Sigmoid colon (tissue), 7 donors: ENCODE measurements at places on chromosomes 6 and 20. TPM values are rescaled to one million over a fixed set of nuclear protein-coding genes. Genes with fewer than 3 reads are reported as not detected.
A peak's percentile ranks its signal among the peaks of the same experiment; 100 is the strongest.

ENPP1 gene
- 4.6 TPM for total RNA-seq

CLIC5 gene
- 3.0 TPM for total RNA-seq

SLC44A4 gene
- 8.0 TPM for total RNA-seq

CYP21A2 gene
- total RNA-seq = 4.9 TPM

BPIFB4 gene
- not detected for total RNA-seq

ANGPT4 gene
- total RNA-seq = 0.28 TPM

FNDC11 gene
- total RNA-seq = 0.54 TPM

GCNT2 gene
- total RNA-seq = 16.4 TPM

DNA sequence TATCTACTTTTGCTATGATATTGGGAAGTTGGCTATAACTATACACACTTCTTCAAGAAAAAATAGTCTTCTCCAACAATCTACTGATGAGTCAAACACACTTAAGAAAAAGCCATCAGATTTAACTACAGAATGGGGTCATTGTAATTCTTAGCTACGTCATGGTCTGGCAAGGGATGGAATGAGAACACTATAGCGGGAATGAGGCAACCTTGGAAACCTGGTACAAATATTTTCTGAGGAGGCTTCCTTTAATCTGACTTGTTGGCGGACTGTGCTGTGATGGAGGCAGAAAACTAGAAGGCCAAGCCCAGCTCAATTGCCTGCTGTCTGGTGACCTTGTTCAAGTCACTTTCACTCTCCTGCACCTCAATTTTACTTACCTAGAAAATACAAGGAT, 586.8 kb upstream of the JAG1 start:
- DNase-seq = no peak

- DNase-seq = no peak
Measured at GRCh38 chr20:57888591-57888990, 178.8 kb upstream of the PMEPA1 start.

DNA sequence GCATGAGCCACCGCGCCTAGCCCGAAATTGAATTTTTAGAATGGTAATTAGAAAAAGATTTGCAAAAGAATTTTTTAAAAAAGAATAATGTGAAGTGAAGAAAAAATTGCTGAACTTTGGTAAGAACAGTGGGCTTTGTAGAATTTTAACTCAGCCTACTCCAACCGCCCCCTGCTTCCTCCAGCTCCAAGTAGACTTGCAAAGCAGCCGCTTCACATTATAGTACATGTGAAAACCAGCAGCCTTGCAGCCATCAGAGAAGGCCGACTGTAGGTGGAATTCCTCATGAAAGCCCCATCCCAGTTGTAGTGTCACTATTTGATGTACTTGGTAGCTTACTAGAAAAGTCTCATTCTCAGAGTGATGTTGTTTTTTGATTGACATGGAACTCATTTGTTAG, 835.6 kb downstream of the TBC1D32 start:
- DNase-seq = no peak

- no peak for DNase-seq
Measured at GRCh38 chr20:865440-865839, 31.9 kb downstream of the FAM110A start.

GRCh38 chr6:157967020-157967419, 14.6 kb upstream of the SYNJ2 start:
- DNase-seq = peak; percentile 4

- no peak for DNase-seq
Measured at GRCh38 chr6:137958811-137959565, 91.9 kb downstream of the TNFAIP3 start.

GRCh38 chr6:14863902-14864850, 381.7 kb upstream of the JARID2 start:
- no peak for DNase-seq

DNA sequence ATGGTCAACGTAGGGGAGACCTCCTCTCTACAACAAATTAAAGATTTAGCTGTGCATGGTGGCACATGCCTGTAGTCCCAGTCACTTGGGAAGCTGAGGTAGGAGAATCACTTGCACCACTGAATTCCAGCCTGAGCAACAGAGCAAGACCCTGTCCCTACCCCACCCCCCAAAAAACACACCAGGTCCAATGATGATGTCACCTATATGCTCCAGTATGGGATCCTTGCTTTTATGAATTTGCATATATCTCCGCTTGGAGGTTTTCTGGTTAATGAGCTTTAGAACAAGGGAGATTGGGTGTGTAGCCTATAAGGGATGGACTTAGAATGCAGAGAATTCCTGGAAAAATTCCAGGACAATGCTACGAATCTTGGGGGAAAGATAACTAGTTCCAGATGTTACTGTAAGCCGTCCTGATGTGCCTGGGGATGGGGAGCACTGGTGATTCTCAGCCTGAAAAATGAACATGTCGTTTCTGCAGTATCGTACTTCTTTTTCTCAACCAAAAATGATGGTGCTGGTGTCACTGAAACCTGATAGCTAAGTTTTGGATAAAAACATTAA, 61.1 kb downstream of the ZBTB2 start:
- DNase-seq = no peak

- no peak for DNase-seq
Measured at GRCh38 chr6:45000833-45001232, 327.3 kb upstream of the RUNX2 start.

DNA sequence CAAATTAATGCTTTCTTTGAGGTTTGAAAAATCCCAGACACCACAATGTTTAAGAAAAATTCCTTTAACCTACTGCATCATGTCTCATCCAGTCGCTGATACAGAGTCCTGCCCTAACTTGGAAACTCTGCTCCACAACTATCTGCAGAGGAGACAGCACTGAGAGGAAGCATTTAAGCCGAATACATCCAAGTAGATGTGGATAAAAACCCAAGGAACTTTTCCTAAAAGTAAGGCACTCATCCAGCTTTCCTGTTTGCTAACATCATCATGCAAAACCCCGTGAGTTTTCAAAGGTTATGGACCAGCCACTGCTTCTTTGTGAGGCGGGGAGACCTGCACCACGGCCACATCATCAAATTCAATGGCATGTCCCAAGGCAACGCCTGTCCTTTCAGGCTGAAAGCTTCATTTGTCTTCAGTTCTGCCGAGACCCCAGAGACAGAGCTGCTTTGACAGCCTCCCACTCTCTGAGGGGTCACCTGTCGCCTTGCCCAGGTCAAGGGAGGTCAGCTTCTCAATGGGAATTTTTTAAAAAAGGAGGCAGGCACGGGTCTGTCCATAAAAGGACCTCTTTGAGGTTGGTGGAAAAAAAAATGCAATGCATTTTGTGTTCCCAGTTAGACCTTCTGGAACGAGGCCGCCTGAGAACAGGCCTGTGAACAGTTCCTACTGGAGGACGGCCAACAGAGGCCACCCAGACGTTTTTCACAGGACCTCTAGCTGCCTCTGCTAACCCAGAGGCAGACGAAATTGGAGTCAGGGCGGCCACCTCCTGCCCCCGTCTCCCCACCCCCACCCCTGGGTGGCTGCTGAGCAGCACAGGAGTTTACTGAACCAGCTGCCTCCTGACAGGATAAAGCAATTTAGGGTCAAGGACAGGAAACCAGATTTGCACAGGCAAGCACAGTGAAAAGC, 142.5 kb upstream of the HDDC2 start:
- DNase-seq = peak; percentile 67

GRCh38 chr20:2379511-2380229, 1.0 kb upstream of the TGM6 start:
- no peak for DNase-seq

DNA sequence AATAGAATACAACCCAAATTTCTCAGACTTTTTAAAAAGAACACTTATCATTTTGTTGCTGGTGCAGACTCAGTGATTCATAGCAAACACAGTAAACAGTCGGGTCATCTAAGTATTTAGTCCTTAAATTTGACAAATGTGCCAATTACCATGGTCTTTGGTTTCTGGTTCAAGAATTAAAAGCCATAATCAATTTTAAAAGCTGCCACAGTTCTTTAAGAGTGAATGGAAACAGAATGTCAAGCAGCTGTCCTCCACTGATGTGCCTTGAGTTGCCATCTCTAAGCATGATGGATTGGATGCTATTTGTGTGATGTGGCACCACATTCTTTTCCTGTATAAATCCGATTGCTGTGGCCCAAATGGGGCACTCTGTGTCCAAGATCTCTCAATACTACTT, 67.2 kb upstream of the MLIP start:
- DNase-seq = no peak

GRCh38 chr6:53432318-53433161, 83.8 kb upstream of the ELOVL5 start:
- no peak for DNase-seq

DNA sequence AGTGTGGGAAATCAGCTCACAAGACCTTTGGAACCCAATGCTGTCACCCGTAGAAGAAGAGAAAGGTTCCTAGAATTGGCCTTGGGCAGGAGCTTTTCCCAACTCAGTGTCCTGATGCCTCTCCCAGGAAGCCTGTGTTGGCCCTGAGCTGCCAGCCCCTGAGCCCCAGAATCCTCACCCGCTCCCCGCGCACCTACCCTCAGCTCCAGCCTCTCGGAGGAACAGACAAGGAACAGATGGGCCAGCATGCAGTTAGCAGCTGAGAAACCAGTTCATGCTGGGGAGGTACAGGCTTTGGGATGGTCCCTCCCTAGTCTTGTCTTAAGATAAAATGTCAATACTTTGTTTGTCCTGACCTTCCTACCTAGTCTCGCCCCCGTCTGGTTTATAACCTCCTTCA, 121.9 kb upstream of the CDH4 start:
- DNase-seq = no peak

GRCh38 chr20:37071481-37071911, 24.3 kb downstream of the RBL1 start:
- no peak for DNase-seq

GRCh38 chr6:128505603-128506002, 14.8 kb downstream of the PTPRK start:
- no peak for DNase-seq

DNA sequence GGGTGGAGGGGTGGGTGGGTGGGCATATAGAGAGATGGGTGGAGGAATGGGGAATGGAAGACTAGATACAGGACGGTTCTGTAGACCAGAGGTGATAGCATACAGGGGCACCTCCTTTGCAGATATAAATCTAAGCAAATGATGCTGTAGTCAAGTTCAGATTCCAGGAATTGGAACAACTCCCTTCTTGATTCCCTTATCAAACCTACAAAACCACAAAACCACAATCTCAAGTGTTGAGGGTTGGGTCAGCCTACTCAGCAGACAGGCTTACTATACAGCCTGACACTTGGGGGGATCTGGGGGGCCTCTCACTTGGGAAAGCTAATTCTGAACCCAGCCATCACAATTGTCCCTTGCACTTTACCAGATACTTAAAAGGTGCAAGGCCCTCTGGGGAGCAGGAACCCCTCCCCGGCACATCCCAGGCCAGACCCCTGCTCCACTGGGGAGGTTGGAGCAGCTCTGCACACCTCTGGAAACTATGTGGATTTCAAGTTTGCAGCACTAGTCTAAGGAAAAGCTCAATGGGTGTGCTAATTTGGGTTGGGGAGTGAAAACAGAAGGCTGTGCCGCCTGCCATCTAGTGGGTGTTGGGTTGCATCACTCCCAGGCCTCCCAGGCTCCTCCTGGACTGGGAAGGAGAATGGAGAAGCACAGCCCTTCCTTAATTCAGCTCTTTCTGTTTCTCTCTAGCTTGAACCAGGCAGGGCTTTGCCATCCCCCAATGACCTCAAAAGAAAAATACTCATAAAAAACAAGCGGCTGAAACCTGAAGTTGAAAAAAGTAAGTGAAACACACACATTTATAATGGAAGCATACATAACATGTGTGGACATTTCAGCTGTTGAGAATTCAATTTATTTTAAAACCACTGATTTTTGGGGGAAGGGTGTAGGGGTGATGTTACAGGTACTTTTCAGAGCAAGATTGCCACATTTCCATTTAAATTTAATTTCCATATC, 121.2 kb upstream of the LAMP5 start:
- peak; percentile 82 for DNase-seq
